Fibroblast of skin of left biceps (primary cell): ENCODE measurements at places on chromosomes 1 and 21.

DNA sequence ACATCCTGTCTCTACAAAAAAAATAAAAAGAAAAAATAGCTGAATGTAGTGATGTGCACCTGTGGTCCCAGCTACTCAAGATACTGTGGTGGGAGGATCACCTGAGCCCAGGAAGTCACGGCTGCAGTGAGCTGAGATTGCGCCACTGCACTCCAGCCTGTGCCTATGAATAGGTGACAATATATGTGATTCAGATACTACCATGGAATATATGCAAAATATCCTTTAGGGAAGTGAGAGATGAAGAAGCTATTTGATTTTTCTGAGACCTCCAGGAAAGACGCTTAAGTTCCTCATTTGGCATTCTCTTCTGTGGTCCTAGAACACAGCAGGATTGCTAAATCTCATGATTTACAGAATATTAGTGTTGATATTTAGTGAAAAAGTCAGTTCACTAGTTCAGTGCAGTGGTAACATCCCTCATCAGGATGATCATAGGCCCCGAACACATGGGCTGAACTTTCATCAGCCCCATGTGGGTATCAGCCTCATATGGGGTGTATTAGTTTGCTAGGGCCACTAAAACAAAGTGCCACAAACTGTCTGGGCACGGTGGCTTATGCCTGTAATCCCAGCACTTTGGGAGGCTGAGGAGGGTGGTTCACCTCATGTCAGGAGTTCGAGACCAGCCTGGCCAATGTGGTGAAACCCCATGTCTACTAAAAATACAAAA, 6.0 kb upstream of the VASH2 start:
- DNase-seq: no peak

DNA sequence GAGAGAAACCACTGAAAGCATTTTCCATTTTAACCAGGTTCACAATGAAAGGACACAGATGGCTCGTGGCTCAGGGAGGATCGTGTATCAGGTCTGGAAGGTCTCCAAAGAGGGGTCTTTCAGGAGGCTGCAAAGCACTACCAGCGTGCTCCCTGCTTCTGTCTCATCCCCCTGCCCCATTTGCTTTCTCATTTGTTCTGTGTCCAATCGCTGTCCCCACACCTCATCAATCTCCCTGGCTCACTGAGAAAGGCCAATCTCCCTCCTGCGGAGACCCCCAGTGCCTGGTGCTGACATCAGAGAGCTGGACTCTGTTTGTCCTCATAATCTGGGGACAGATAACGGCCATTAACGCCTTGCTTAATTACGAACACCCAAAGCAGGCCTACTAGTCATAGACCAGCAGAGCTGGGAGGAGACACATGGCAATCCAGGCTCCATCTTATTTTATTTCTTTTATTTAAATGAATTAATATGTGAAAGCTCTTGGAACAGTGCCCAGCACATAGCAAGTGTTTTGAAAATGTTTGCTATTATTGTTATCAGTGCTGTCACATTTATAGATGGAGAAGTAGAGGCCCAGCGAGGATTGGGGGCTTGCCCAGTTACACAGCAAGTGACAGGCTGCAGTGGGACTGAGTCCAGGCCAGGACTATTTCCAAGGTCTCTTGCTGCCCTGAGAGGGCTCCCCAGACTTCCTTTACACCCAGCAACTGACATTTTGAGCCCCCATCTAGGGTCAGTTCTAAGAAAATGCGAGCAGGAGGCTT, 341.0 kb upstream of the USP24 start:
- no peak for DNase-seq

- no peak for DNase-seq
Measured at GRCh38 chr1:5099558-5099957, 445.1 kb downstream of the AJAP1 start.

DNA sequence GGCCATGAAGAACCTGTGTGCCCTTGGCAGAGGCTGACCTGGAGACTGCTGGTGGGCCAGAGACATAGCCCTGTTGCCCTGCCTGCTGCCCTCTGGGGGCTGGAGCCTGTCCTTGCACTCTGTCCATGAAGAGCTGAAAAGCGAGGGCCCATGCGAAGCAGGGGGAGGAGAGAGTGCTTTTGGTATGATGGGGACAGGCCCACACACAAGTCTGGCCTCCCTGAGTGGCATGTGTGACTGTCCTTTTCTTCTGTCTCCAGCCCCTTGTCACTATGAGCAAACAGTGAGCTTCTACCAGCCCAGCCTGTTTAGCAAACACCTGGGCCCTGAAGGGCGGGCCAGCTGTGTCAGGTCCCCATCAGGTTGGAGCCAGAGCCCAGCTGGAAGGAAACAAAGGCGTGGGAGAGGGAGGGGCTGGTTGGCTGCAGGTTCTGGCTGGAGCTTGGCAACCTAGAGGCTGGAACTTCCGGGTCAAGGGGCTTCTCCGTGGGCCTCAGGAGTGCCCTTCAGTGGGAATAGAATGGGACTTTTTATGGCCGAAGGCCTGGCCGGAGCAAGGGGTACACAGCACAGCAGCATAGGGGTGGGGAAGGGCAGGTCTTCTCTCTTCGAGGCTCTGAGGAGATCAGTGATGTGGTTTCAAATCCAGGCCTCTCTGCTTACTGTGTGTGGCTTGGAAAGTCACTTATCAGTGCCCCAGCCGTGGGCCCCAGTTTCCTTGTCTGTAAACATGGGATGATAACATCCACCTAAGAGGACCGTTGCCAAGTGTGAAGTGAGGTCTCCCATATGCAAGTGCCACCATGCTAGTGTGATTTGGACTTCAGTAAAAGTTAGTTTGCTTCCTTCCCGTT, 14.3 kb downstream of the QSOX1 start:
- no peak for DNase-seq

- no peak for DNase-seq
Measured at GRCh38 chr1:234315091-234315541, 58.1 kb upstream of the COA6 start.

GRCh38 chr1:214719207-214719606, 116.2 kb downstream of the CENPF start:
- no peak for DNase-seq

DNA sequence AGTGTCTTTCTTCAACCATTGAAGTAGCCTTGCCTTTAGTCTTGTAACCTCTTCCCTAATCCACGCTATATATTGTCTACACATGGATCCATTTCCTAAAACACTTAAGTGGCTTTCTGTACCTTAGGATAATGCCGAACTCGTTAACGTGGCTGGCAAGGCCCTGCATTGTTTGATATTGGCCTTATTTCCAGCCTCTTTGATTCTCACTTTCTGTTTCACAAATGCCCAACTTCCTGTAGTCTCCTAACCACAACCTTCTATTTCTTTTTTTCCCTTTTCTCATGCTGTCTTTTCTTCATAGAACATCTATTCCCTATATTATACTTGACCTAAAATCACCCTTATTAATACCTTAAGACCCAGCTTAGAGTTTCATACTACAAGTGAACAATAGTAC, 536.0 kb downstream of the LMO4 start:
- DNase-seq: no peak

GRCh38 chr1:5664081-5664768, 328.0 kb downstream of the NPHP4 start:
- DNase-seq: no peak

DNA sequence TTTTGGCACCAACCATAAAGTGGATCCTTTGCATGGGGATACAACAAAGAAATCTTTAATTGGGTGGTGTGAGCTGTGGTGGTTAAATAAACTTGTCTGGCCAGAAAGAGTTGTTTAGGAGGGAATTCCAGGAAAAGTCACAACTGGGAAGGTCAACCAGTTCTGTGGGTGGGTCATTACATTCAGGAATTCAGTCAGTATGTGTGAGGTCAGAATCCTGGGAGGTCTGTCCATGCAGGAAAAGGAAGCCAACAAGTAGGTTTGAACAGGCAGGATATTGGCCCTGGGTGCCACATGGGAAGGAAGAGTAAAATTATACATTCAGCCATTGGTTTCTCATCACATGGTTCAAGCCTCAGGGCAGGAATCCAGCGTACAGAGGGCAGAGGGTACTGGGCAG, 162.3 kb upstream of the ADAMTS5 start:
- DNase-seq: no peak

DNA sequence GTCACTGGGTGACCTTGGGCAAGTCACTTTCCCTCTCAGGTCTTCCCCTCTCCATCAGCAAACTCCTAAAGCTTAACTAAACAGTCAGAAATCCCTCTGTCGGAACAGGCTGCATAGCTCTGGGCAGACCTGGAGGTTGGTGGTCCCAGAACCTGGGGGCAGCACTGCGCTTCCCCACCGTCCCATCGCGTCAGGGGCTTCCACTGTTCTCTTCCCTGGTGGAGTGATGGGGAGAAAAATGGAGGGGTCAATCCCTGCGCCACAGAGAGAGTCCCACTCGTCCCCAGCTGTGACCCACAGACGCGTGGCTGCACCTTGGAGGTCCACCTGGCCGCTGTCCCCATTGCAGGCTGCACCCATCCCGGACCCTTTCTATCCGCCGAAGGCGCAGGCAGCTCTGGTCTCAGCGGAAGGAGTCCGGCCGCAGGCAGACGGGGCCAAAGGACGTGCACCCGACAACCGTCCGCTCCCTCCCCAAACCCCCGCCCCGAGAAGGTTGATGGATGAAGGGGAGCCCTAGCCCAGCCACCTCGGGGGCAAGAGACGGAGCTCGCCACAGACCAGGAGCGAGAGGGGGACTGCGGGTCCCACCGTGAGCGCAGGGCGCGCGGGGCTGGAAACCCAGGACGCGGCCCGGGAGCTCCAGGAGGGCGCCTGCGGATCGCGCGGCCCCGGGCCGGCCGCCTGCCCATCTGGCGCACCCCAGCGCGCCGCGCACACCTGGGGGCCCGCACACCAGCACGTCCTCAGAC, 588 bp upstream of the WNT3A start:
- no peak for DNase-seq

DNA sequence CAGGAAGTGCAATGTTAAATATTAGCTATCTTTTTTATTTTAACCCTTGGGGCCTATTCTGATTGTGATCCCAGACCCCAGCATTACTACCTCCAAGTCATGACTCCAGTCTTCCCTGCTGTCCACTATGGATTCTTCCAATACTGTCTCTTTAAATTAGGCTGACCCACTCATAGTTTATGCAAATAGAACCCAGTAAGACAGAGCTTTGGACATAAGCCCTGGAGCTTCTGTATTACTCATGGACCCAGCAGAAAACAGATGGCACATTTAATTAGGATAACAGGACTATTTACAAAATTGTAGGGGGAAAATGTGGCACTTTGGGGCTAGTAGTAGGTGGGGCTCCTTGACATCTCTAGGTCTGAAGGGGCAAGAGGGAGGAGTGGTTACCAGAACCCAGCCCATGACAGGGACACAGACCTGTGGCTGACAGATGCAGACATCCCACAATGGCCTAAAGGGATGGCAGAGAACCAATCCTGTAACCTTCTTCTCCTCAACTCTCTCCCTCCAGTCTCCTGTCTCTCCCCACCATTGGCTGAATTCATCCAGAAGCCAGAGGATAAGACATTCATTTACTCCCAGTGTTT, 233.5 kb downstream of the OMA1 start:
- DNase-seq: no peak

GRCh38 chr1:192809307-192810252, 741 bp downstream of the RGS2 start:
- no peak for DNase-seq

DNA sequence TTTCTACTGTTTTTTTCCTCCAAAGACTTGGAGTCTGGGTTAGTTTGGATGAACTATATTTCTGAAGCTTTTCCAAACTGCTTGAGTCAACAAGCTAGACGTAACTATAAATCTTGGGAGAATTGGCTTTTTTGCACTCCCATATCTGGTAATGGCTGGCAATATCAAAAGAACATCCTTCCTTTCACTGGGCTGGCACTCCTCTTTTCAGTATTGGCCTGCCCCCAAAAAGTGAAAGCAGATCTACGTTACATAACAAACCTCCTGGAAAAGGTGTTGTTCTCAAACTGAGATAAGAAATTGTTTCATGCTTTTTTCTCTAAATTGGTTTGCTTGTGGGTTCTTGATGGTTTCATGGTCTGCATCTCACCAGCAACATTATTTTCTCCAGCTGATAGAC, 499.3 kb downstream of the NEGR1 start:
- no peak for DNase-seq

DNA sequence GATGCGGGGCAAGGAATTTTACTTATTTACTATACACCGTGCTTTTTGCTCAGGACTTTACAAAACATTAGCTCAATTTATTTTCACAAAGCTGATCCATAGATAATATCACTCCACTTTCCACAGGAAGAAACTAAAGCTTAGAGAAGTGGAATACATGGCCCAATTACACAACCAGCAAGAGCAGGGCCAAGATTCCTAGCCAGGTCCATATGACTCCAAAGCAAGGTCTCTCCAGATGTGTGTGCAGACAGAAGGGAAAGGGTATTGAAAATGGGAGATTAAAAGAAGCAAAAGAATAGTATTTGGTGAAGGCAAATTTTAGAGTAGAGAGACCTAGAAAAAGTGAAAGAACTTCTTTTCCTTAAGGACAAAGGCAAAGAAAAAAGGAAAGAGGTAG, 30.4 kb downstream of the RGS8 start:
- DNase-seq: no peak

DNA sequence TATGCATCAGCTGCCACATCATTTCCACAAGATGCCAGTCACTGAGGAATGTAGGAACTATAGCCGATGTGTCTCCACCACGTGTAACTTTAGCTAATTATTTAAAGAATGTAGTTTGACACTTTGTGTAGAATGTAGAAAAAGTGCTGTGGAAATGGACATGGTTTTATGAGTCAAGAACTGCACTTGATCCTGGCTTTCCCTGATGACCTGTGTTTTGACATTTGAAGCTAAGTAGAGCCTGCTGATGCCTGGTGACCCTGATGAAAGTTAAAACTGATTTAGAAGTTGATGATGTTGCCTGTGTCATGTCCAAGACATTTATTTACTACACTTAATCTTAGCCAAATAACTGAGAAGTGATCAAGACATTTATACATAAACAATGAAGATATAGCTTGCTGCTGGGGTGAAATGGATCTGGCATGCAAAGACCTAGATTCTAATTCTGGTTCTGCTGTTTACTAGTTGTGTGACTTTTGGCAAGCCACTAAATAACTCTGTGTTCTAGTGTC, 4.4 kb upstream of the OSBPL9 start:
- DNase-seq: no peak
